Activated T-cell treated with anti-CD3 and anti-CD28 coated beads, Interleukin-2, amount 50 U/mL, for 72 hours (primary cell): ENCODE measurements at places on chromosomes 16 and 17.
A peak's percentile ranks its signal among the peaks of the same experiment; 100 is the strongest.

DNA sequence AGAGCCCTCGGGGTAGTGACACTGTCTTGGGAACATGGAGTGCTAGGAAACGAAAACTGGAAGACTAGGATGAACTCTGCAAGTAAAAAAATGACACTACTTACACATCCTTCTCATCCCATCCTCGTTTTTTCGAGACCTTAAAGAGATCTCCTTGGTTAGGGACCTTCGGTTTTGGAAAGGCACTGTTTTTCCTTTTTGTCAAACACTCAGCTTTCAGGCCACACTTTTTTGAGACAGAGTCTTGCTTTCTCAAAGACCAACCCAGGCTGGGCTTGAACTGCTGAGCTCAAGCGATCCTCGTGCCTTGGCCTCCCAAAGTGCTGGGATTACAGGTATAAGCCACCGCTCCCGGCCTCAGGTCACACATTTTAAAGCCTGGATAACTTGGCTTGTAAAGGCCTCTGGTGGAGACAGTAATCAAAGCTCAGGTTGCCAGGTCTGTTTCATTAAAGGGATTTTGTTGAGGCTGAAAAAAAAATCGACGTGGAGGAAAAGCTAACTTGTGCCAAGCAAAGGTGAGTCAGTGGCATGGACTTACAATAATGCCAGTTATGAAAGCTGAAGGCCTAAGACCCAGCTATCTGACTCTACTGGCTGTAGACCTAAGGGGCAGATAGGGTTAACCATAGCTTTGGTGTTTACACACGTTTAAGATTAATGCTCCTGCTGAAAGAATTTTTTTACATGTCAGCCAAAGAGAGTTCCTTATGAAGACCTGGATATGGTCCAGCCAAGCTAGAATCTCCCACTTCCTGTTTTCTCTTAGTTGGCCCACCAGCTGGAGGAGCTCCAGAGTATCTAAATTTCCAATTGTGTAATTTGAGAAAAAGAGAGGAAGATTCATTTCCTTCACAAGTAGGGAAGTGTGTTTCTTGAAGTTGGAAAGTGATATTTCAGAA lies 823 bp downstream of the NBR1 start:
- DNase-seq: peak; percentile 2

GRCh38 chr17:29124925-29125273 lies 55.3 kb downstream of the MYO18A start:
- DNase-seq: no peak

GRCh38 chr16:54796211-54796610 lies 134.5 kb upstream of the IRX5 start:
- no peak for DNase-seq

GRCh38 chr16:59249011-59249410 lies 514.9 kb upstream of the GOT2 start:
- DNase-seq: no peak

DNA sequence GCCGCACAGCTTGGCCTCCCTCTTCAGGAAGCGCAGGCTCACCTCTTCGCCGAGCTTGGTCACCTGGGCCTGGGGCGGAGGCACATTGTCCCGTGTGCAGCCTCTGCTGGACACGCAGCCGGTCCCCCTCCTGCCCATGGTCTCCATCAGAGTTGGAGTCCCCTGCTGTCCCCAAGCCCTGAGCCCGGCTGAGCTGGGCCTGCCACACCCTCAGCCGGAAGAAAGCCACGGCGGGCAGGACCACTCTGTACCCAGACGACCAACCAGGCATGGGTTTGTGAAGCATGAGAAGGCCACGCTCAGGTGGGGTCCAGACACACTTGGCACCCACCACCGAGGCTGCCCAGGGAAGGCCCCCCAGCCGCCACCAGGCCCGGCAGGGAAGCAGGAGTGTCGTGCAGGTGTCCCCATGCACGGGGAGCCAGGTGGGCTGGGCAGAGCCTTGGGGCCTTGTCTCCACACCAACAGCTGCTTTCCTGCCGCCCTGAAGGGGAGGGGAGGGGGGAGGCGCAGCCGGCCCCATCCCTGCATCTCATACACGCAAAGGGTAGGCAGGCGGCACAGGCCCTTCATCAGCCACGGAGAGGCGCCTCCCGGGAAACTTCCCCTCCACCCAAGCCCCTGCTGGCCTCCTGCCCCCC lies 5.2 kb downstream of the CCDC154 start:
- DNase-seq: no peak

DNA sequence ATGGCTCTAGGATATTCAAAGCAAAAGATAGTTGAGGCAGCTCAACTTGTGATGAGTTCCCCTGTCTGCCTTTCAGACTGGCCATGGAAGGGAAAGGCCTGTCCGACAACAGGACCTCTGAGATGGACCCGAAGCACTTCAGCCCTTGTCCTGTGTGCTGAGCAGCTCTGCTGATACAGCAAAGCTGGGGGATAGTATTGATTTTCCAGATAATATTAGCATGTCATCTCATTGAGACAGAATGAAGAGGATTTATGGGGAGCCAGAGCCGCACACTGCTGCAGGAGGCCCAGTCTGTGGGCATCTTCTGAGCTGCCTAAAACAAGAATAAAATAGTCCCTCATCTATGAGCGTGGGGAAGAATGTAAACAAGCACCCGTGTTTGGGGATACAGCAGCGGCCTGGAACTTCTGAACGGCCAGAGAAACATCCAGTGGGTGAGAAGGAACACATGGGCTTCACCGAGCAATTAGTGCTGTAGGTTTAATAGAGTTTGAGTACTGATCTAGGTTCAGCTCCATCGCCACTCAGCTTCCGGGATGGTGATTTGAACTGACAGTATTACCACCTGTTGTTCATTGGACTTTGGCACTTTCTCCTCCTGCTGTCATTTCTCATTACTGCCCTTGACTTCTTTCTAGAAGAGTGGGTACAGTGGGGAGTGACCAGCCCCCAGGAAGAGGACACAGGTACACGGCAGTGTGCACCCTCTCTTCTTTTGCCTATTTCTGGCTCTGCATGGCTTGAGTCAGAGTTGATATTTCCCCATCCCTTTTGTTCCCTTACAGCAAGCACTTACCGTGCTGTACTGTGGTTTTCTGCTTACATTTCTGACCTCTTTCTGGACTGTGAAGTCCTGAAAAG lies 96.5 kb upstream of the TBX2 start:
- DNase-seq: no peak

DNA sequence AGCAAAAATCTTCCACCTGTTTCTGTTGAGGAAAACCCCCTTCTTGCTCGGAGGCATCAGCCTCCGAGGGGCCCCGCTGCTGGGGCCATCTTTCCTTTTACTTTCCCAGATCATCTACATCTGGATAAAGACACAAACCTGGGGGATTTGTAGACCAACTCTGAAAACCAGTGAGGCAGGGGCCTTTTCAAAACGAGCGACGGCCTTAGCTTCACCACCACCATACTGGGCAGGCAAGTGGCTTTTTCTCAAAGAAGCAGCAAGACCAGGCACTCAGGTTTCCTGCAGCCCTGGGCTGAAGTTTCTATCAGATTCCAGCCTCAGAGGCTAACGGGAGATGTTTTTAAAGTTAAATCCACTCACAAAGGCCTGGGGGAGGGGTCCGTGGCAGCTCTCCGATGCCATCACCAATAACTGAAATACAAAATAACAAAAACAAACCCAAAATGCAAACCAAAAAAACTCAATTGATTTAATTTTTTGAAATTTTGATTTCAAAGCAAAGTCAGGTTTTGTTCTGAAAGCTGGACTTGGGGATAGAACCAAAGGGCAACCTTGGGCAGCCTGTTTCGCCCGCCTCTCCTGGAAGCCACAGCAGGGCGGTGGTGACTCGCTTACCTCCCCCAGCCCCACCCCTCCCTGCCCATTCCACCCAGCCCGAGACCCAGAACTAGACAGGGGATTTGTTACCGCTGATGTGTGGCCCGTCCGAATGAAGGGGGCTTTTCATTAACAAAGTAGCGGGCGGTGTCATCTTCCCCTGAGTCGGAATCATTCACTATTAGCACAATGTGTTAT lies 55.8 kb downstream of the SALL1 start:
- DNase-seq: no peak

DNA sequence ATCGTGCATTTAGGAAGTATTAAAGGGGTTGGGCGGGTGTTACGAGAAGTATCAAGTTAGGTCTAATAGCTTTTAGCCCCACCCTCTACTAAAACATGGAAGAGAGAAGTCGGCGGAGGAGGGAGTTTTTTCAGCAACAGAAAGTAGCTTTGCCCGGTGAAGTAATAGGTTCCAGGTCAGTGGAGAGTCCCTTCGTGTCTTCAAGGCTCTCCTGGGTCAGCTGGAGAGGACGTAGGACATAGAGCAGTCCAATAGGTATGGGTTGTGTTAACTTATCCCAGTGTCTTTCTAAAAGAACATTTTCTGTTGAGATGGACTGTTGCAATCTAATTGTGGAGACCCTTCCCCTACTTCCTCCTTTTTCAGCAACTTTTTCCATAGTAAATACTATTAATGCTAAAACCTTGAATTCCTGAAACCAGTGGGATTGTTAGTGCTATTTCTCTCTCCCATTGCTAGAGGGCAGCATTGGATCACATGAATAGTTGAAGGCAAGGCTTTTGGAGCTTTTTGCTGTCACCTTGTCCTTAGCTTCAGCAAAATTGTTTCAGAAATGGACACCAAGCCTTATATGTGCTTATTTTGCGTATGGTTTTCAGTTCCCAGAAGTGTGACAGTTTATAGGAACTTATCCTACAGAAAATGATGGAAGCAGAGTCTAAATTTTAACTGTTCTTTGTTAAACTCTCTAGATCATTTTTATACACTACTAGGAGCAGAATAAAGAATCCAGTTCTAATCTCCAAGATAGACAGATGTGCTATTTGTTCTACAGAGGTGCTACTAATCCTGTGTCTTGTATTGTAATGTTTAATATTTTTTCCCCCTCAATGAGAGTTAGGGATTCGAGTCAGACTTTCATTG lies 38.4 kb downstream of the UTP18 start:
- DNase-seq: no peak

- peak; percentile 42 for DNase-seq
These were observed 9.9 kb downstream of the CYGB start for GRCh38 chr17:76527430-76528111.

DNA sequence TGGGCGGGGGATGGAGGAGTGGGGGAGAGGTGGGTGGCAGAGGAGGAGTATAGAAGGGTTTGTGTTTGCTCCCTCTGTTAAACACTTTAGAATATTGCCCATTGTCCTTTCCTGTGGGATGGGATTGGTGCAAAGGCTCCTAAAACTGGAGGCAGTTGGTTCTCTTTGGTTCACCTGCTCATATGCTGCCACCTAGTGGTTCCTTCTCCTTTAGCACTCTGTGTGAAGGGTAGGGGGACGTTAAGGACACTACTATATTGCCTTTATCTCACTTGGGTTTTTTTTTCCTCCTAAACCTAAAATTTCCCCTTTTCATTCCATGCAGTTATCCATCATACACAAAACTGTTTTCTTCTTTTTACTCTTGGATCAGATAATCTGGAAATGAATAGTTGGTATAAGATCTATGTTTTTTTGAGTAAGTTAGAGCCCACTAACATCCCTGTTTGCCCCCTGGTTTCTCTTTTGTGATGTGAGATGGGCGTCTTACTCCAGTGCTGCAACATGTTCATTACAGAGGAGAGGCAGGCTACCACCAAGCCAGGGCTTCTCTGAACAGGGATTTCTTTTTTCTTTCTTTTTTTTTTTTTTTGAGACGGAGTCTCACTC lies 23.8 kb downstream of the SNX11 start:
- peak; percentile 62 for DNase-seq

DNA sequence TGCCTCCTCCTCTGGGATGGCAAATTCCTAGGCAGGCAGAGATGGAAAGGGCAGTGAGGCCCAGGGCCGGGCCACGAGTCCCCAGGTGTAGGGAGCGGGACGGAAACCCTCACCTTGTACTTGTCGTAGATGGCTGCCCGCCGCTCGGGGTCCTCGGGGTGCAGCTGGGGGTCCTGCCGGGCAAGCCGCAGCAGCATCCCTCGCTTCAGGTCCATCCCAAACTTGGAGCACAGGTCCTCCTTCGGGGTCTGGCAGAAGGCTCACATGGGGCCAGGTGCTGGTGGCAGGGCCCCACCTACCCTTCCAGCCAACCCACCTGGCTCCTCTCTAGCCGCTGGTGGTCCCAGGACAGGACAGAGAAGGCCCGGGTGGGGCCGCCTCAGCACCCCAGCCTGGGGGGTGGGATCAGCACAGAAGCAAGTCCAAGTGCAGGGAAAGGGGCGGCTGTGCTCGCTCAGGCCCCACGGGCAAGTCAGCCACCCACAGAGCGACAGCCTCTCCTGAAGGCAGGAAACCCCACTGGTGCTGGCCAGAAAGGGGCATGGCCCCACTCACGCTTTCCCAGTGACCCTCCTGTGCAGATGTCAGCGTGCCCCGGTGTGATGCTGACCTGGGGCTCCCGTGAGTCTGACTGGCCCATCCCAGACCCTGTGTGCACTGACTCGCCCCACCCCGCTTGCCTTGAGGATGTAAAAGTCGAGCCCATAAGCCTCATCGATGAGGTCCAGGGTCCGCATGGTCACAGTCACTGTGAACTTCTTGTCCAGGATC lies 1.8 kb downstream of the MRPL28 start:
- DNase-seq: no peak

GRCh38 chr16:30155188-30155587 lies 28.2 kb upstream of the CORO1A start:
- no peak for DNase-seq

DNA sequence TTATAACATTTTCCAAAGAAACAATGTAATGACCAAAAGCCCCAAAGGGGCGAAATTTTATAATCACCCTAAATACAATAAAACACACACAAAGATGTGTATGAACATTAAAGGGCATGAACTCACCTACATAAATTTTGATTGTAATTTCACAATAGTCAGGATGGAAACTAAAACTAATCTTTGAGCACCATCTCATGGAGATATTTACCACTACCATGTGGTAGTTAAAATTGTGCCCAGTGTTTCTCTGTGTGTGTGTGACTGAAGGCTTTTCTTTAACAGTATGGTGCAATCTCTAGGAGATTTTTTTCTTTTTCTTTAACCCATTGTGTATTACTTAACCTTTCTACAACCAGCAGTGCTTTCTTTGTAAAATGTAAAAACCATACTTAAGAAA lies 19.7 kb upstream of the MEIOC start:
- no peak for DNase-seq

DNA sequence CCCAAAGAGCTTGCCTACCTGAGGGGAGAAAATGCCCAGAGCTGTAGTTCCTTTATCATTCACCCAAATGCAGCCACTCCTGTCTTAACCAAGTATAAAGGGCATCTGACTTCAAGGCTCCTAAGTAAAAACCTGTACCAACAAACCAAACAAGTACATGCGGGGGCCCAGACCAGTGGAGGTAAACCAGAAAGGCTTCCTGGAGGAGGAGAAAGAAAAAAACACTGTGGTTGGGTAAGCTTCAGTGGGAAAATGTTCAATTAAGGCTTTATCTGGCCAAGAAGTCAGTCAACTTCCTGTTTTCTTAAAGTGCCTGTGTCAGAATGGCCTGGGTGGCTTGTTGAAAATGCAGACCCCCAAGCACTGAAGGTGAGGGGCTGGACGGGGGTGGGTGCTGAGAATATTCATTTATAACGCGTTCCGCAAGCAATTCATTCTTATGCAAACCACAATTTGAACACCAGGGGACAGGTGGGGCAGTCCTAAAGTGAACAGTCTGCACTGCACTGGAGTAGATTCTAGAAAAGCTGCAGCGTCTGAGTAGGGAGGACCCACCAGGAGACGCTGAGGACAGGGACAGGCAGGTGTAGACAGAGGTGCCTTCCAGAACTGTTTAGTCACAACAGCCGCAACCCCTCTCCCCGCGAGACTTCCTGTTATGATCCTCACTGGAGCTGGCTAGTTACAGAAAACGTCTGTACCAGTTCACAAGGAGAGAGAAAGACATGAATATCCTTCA lies 467.1 kb downstream of the SOX9 start:
- DNase-seq: peak; percentile 4
